Endothelial cell of umbilical vein (primary cell): ENCODE measurements at places on chromosomes 4 and X. TPM values are rescaled to one million over a fixed set of nuclear protein-coding genes. Genes with fewer than 3 reads are reported as not detected.
A peak's percentile ranks its signal among the peaks of the same experiment; 100 is the strongest.

GRCh38 chr4:7908668-7909067, 31.0 kb downstream of the AFAP1 start:
- DNase-seq = no peak

DNA sequence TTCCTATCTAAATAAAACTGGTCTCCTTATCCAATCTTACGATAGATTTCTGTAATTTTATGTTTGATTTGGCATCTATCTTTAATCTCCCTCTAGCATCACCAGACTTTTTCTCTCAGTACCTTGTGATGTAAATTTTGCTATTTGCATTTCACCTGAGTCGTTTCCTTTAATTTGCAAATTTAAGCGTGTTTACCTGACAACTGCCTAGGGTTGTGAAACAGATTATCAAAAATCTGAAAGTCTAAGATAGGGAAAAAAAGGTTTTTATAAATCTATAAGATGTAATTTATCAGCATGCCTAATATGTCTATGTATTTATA, 39.4 kb upstream of the TMPRSS11E start:
- DNase-seq = no peak

GRCh38 chr4:180811556-180811955, 1431.6 kb upstream of the TENM3 start:
- no peak for DNase-seq

DNA sequence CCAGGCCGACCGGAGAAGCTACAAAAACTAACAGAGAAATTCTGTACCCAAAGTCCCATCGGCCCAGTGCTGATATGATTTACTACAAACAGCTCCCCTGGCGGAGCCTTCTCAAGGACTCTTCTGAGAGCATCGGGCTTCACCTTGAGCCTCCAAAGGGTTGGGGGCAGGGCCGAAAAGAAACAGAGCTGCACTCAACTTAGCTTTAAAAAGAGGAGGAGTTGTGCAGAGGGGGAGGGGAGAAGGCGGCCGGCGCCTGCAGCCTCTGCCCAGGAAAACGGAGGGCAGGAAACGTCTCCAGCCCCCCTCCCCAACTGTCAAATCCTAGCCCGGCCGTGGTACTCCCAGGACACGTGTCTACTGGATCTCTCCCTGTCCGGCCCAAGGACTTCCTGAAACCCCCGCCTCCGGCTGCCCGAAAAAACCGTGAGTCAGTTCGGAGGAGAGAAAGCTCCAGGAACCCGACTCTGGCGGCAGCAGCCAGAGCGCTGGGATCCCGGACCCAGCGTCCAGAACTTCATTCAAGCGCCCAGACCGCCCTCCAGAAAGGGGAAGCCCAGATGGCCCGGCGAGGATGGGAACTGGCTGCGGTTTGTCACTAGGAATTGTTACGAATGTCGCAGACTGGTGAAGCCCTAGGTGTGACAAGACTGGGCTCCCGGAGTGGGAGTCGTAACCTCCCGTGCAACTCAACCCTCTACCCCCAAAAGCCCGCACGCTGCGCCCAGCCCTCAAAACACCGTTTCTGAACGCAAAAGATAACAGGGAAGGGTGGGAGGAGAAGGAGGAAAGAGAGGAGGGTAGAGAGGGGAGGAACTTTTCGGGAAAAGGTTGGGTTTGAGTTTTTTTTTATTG, 973 bp downstream of the ADAMTS3 start:
- DNase-seq = peak; percentile 54

- no peak for DNase-seq
Measured at GRCh38 chr4:69640289-69640688, 847 bp upstream of the UGT2A2 start.

GRCh38 chrX:46796574-46797191, 37.8 kb upstream of the SLC9A7 start:
- DNase-seq = peak; percentile 67

DNA sequence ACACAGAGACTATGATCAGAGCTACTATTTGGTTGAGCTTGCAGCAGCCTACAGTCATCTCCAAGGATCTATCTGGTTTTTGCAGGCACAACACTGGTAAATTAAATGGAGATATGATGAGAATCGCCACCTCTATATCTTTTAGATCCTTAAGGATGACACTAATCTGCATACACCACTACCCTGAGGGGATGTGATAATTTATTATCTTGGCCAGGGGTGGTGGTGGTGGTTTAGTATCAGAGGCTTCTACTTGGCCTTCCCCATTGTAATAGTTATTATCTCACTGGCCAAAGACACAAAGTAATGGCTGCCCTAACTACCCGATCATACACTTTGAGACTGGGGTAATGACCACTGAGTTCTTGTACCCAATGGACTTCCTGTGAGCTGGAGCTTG, 21.2 kb downstream of the CCDC160 start:
- no peak for DNase-seq

DNA sequence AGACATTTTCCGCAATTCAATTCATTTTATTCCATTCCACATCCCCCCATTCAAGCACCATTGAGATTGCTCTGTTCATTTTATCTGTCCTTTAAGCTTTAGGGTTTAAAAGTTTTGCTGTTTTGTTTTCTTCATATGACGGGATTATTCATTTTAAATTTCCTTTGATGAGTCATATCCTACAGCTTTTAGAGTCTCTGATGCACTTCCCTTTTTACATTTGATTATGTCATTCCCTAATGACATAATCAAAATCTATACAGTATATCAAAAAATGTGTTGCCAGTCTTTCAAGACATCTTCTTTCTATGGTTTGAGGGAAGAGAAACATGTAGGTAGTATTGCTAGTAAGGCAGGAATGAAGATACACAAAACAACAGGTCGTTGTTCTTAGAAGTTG, 456.3 kb downstream of the PDGFC start:
- DNase-seq = peak; percentile 10

Gene GAB3
- 4.0 and 6.2 TPM in 2 replicates for total RNA-seq

Gene RAB9B
- total RNA-seq = 0.23 and 0.55 TPM in 2 replicates

Gene UCP1
- total RNA-seq = not detected in 2 replicates

Gene PRRG1
- total RNA-seq = 28.3 and 37.6 TPM in 2 replicates

Gene MCUB
- total RNA-seq = 32.5 and 35.2 TPM in 2 replicates

Gene CT45A3
- total RNA-seq = not detected in 2 replicates

Gene PGRMC2
- total RNA-seq = 58.1 and 63.4 TPM in 2 replicates
